ENCODE measurements at places on chromosomes 12 and 14.

DNA sequence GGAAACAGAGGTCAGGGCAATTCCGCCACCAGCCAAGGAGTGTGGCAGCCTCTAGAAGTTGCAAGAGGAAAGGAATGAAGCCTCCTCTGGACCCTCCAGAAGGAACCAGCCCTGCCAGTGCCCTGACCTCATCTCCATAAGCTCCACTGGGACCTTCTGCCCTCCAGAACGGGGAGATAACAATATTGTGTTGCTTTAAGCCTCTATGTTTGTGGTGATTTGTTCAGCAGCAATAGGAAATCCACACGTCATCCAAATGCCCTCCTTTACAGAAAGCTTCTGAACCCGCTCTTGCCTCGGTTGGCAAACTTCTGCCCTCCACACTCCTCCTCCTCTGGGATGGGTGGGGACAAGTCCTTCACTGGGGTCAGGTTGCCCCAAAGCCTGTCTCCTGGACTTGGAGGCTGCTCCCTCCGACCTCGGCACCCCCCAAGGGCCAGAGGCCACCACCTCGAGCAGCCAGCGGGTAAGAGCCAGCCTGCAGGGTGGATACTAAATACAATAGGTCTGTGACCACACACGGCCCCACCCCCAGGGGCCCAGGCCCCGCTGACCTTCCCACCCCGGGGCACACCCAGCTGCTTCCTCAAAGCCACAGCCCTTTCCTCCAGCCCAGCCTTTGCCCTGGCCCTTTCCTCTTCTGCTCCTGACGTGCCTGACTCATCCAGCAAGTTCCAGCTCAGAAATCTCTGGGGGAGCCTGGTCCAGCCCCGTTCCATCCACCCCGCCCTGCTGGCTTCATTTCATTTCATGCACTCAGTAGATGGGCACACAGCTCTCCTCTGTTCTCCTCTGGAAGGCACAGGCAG is 58.7 kb upstream of the NCOR2 start:
- DNase-seq, result no peak

DNA sequence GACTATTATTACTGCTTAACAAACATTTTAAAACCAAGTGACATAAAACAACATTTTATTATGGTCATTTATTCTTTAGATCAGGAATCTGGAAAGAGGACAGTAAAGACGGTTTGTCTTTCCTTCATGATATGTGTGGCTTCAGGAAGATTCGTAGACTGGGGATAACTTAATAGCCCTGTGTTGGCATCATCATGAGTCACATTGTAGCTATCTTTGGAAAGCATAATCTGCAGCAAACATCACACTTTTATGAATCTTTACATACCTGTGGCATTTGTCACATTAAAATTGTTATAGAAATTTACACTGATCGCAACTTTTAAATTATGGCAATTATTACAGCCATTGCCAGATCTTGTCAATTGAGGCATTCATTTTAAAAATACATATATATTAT is 397.1 kb downstream of the NOVA1 start:
- DNase-seq, result no peak

DNA sequence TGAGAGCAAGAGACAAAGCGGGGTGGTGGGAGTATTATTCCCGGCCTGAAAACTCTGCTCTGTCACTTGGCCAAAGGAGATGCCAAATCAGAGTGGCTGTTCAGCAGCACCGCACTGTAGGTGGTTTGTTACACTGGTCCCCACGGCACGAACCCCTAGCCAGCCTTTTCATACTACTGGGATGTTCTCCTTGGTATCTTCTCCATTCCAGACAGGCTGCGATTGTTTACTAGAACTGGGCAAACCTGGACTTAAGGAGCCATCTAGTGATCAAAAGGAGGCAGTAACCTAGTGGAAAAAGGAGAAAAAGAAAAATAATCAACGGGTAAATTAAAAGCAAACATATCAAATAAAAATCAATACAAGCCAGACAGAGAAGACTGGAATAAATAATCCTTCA is 58.9 kb upstream of the TMTC2 start:
- no peak for DNase-seq

DNA sequence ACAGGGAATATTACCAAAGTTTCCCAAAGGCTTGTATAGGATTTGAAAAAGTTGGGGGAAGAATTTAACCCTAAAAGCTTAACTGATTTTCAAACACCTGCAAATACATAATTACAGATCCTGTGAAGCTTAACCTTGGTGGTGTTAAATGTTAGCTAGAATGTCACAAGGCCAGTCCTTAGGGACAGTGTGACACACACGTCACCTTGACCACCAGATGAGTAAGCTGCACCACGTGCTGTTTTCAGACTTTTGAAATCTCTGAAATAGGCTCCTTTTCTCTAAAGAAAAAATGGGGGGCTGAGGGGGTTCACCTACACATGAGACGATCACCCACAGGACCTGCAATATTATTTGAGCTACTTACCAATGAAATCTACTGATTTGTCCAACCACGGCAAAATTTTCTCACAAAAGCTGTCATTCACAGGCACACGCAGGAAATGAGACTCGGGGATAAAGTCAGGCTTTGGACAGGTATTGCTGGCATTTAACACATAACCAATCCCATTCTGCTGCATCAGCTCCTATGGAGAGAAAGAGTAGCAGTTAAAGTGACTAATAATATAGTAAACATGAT is 75.9 kb downstream of the DUSP16 start:
- DNase-seq, result no peak

- DNase-seq, result no peak
Observed at GRCh38 chr12:105998561-105998960, 140.2 kb downstream of the NUAK1 start.

- no peak for DNase-seq
Observed at GRCh38 chr12:103422746-103423515, 72.8 kb downstream of the C12orf42 start.

- no peak for DNase-seq
Observed at GRCh38 chr14:97942921-97943320, 1145.7 kb downstream of the VRK1 start.

GRCh38 chr12:11584221-11584855 is 65.1 kb upstream of the ETV6 start:
- no peak for DNase-seq

- no peak for DNase-seq
Observed at GRCh38 chr12:117417004-117417403, 55.6 kb upstream of the NOS1 start.

DNA sequence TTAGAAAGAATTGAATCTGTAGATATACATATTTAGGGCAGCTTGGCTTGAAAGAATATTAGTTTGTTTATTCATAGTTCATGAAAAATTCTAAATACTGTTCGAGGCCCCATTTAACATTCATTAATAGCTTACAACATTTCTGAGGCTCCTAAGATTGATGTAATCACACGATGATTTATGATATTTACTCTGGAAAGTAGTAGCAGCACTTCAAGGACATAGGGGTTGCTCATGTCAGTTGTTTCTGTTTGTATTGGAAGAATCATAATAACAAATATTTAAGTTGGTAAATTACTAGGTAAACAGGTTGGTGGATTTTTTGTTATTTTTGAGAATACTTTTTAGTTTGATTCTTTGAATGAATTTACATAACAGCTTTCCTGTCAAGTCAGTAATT is 30.4 kb downstream of the CAND1 start:
- DNase-seq, result no peak

DNA sequence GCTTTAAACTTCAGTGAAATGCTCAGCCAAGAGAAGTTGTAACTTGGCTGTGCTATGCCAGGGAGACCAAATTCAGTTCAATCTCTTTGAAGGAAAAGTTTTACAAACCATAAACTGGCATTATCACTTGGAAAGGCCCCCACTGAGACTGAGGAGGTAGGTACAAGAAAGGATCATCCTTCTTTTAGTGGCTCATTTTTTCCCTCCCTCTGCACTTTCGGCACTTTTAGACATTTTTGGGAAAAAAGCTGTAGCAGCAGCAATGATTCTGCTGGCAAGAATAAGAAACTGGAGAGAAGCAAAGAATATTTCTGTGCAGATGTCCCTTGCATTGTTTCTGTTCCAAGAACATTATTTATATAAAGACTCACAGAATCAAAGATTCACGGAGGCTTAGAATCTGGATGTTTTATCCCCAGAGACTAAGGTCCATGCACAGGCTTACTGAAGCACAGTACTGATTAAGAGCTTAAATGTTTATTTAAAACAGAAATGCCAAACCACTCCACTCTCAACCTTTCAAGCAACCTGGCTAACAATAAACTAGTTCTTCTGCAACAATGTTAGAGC is 12.3 kb downstream of the ZC2HC1C start:
- no peak for DNase-seq

DNA sequence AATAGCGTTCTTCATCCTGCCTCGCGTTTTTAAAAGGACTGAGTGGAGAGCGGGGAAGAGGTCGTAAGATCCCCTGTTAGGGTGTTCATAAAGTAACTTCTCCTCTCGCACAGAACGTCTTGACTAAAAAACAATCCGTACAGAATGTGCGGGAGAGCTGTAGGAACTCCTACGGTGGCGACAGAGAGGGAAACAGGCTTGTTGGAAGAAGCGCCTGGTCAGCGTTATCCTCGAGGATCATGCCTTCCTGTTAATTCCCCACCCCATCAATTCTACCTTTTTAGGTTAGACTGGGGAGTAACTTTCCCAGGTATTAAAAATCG is 399 bp upstream of the WASHC4 start:
- no peak for DNase-seq

- no peak for DNase-seq
Observed at GRCh38 chr12:64538121-64538520, 72.2 kb upstream of the RASSF3 start.

DNA sequence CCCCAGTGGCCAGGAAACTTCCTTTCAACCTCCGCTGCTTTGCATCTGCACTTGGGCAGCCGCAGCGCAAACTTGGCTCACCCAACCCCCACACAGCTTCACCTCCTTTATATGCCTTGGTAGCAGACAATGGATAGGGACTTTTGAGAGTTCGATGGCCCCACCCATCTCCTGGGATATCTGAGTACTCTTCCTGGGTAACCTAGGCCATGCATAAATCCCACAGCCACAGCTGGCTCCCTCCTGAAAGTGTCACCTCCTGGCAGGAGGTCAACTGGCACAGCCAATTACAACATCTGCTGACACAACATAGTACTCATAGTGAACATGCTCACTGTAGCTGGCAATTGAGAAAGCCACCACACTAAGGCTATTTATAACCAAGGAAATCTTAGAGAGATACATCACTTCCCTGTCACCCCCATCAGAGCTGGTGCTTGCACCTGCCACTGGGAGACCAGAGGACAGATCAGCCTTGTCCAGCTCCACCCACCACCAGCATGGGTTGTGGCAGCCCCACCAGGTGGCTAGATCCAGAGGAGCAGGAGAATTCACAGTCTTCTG is 410.0 kb downstream of the SYT1 start:
- no peak for DNase-seq

GRCh38 chr12:68851592-68852306 is 43.8 kb downstream of the MDM2 start:
- no peak for DNase-seq

- DNase-seq, result no peak
Observed at GRCh38 chr14:69468949-69469348, 15.6 kb upstream of the PLEKHD1 start.

- DNase-seq, result no peak
Observed at GRCh38 chr12:90939382-90939781, 15.6 kb downstream of the CCER1 start.

DNA sequence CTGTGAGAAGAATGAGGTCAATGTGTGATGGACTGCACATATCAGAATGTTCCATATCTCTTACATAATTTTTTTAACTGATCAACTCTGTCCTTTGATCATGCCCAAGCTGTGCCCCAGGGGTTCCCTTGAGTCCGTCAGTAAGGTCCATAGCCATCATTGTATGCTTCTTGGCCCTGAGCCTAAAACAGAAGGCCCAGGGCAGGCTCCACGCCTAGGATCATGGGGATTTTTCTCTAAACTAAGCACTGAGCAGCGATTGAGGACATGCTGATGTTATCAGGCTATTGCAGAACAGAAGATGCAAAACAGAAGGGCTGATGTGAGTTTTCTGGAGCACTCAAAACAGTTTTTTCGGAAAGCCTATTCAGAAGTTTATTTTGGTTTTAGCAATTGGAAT is 20.9 kb downstream of the RNASE9 start:
- no peak for DNase-seq

- no peak for DNase-seq
Observed at GRCh38 chr12:131218923-131219669, 265.4 kb downstream of the ADGRD1 start.

GRCh38 chr14:51521764-51522163 is 129.9 kb upstream of the FRMD6 start:
- DNase-seq, result no peak

GRCh38 chr12:106276032-106276740 is 26.3 kb upstream of the TCP11L2 start:
- no peak for DNase-seq

- DNase-seq, result no peak
Observed at GRCh38 chr12:121538699-121539061, 42.1 kb downstream of the KDM2B start.

DNA sequence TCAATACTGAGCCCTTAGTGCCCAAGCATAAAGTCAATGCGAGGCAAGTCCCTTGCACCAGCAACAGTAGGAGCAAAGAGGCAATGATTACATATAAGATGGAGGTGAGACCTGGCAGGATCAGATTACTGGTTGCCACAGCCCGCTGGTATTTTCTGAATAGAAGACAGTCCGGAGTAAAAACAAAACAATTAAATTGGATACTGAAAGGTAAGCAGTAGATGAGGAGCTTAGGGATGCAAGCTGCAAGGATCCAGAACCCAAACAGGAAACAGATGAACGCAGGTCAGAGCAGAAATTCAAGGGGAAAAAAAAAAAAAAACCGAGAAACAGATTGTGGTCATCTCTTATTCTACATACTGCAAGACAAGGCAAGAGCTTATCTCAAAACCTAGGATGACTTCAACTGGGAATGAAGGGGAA is 119.6 kb downstream of the MED13L start:
- DNase-seq, result no peak

GRCh38 chr12:12069821-12070548 is 754 bp upstream of the BCL2L14 start:
- no peak for DNase-seq

GRCh38 chr12:94427501-94428381 is 31.9 kb downstream of the CEP83 start:
- no peak for DNase-seq

DNA sequence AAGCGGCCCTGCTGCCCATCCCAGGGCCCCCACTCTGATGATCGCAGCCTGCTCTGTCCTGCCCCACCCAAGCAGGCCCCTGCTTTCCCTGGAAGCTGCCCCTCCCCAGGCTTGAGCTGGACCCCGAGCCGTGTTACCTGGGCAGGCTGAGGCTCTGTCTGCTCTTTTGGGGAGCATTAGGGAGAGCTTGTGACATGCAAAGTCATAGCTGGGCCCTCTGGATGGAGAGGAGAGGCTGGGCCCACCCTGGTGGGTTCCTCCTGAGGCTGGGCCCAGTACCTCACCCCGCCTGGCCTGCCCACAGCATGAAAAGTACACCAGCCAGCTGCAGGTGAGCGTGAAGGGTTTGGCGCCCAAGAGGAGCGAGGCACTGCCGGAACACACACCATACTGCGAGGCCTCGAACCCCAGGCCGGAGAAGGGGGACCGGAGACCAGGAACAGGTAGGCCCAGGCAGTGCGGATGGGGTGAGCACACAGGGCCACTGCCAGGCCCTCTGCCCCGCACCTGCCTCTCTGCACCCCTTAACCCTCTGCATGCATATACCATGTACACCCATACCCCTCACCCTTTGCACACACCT is 15.0 kb downstream of the CEP170B start:
- no peak for DNase-seq

All from immature natural killer cell (primary cell).